ENCODE measurements at places on chromosomes 1 and 21. TPM values are rescaled to one million over a fixed set of nuclear protein-coding genes. Genes with fewer than 3 reads are reported as not detected.

DNA sequence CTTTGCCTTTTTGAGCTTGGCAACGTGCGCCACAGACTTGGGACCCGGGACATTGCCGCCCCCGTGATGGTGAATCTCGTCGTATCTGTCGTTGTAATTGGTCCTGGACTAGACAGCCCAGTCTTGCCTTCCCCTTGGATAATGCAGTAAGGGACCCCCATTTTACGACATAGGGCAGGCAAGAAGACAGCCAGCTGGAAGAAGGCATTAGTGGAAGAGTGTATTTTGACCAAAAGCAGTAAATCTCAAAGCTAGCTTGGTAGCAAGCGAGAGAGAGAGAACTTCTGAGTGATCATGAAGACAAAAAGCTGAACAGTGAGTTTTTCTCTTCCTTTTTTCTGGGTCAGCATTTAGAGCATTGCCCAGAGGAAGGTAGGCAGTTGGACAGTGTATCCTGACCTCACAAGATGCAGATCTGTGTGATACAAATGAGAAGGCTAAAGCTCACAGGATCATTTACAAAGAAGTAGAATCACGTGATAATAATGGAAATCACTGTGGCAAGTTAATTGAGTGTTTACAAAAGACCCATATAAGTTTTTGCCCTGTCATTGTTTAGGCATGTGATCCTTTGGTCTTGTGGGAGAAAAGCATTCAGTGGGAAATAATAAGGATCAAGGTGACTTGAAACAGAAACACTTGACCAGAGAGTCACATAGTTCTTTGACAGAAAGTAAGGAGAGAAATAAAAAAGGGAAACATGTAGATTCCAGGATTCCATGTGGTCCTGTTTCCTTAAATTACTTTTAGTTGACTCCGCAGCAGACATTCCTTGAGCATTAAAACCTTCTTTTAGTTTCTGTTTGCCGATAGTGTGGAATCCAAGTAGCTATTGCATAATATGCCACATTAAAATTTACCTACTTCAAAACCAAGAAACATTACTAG is 66.3 kb downstream of the CNST start:
- no peak for DNase-seq

DNA sequence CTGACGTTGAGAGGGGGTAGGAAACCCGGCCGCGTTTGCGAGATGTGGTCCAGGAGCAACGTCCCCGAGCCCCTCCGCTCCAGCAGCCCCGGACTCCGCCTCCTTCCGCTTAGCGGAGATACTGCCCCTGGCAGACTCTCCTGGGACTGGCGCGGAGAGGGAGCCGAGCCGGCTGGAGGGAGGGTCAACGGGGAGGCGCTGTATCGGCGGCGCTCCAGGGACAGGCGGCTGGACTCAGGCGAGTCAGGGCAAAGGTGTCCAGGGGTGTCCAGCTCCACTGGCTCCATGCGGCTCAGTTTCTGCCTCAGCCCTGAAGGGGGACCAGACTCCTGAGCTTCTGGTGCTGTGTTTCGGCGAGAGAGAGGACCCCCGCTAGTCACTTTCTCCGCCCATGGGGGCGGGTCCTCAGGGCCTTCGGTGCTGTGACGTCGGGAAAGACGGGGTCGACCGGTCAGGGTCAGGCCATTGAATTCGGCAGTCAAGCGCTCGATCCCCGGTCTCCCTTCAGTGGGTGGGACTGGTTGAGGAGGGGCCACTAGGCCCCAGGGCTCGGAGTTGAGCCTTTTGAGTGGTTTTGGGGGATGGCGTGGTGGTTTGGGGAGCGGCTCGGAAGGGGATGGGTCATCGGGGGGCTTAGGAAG is 2.8 kb upstream of the LIX1L start:
- peak; percentile 46 for DNase-seq

- DNase-seq: no peak
Observed at GRCh38 chr1:54846716-54847284, 40.2 kb downstream of the DHCR24 start.

GRCh38 chr1:182248721-182249120 is 142.9 kb downstream of the GLUL start:
- DNase-seq: no peak

CELA2A gene
- not detected for total RNA-seq

NLRP3 gene
- 1.4 TPM for total RNA-seq
